Cardiac muscle cell (in vitro differentiated cells and primary cell): ENCODE measurements at places on chromosomes 1 and 21. TPM values are rescaled to one million over a fixed set of nuclear protein-coding genes. Genes with fewer than 3 reads are reported as not detected.

GRCh38 chr1:204997591-204998355, 45.2 kb upstream of the CNTN2 start:
- no peak for DNase-seq

GRCh38 chr1:235068158-235069121, 60.2 kb downstream of the TOMM20 start:
- no peak for DNase-seq

KLHDC8A gene
- 0.18 and 0.71 TPM in 2 replicates for total RNA-seq

CASQ1 gene
- 21.4 and 28.3 TPM in 2 replicates for total RNA-seq

GRCh38 chr1:203219934-203220333, 9.5 kb downstream of the CHIT1 start:
- peak; percentile 52 for DNase-seq

DNA sequence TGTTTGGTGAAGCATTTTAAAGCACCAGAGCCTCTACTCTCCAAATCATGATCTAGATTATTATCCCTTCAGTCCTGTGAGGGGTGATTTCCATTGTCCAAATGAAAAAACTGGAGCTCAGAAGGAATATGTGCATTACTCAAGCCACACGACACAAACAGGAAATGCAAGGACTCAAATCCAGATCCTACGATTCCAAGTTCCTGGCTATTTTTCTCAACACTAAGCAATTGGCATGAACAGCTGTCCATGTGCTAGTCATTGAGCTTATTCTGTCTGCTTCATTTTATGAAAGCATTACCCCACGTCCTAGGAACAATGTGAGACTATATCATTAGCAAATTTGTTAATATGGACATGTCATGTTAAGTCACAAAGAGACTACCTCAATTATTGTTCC, 273.1 kb upstream of the LYPLAL1 start:
- peak; percentile 2 for DNase-seq

TRIM17 gene
- 6.7 and 17.9 TPM in 2 replicates for total RNA-seq

- DNase-seq: no peak
Measured at GRCh38 chr1:65150583-65151263, 2.7 kb downstream of the AK4 start.

DNA sequence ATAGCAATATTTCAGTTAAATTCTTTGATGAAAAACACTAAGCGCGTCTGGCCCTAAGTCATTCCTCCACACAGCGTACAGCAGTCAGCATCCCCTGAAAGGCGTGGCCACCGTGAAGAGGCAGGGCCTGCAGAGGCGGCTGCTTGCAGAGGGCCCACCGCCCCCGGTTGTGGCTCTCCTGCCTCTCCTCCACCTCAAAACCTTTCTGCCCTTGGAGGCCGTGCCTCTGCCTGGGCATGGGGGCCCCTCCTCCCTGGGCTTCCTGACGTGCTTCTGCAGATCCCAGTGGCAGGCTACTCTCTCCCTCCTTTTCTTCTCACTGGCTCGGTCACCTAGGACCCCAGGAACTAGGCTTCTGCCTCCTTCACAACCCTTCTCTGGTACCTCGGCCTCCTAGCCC, 16.2 kb downstream of the CLSTN1 start:
- no peak for DNase-seq

- no peak for DNase-seq
Measured at GRCh38 chr1:203479646-203480045, 4.0 kb downstream of the PRELP start.

DNA sequence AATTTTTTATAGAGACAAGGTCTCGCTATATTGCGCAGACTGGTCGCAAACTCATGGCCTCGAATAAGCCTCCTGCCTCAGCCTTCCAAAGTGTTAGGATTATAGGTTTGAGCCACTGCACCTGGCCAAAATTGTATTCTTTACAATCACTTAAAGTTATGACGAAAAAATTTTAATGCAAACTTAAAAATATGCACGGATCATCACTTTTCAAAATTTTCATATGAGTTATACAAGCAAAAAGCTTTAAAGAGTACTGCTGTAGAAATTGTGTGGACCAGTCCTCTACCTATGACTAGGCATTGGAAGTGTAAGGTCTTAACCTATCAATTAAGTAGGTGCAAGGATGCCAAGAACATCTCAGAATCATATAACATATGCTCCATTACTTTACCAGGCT, 34.9 kb downstream of the COP1 start:
- DNase-seq: no peak

WDR64 gene
- total RNA-seq: 0.25 TPM in 1 of 2 replicates, not detected in the other
